ENCODE measurements at places on chromosomes 11 and 22.

DNA sequence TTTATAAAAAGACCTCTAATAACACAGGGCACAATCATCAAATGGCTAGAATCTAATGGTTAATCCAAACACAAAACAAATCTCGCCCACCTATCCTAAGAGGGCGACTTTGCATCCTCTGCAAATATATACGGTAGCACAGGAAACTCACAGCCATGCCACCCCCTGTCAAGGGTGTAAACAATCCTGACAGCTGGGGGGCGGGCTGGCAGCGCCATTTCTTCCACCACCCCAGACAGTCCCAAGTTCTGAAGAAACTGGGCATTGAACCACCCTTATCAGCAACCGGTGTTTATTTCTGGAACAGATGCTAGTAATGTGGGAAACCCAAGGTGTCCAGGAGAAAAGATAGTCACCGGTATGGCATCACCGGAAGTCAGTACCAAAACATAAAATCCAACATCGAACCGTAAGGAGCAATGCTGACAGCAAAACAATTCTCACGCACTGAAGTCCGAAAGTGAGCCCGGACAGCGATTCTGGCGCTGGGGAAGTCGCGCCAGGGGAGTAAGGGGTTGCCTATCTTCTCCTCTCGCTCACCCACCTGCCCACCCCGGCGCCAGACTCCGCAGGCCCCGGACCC, 825 bp downstream of the FBXO3 start:
- DNase-seq, result no peak

DNA sequence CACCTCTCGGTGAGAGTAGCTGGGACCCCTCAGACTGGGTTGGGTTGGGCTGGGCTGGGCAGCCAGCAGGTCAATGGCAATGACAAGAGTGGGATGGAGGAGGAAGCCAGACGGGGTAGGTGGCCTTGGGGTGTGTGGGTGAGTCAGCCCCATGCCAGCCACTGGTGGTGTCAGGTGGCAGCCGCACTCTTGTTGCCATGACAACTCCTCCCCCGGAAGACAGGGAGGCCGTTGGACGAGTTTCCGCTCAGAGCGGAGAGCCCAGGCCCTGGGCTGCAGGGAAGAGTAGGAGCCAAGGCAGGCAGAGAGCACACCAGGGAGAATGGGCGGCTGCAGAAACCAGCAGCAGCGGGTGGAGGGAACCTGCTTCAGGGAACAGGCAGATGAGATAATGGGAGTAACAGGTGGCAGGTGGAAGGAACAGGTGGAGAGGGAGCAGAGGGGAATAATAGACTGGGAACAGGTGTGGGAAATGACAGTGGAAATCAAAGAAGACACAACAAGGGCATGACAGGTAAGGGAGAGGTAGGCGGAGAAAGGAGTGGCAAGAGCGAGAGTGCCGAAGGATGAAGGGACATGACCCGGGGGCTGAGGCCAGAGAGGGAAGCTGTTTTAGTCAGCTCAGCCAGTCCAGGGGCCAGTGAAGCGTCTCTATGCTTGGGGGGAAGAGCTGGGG, 8.7 kb downstream of the SPTBN2 start:
- no peak for DNase-seq

DNA sequence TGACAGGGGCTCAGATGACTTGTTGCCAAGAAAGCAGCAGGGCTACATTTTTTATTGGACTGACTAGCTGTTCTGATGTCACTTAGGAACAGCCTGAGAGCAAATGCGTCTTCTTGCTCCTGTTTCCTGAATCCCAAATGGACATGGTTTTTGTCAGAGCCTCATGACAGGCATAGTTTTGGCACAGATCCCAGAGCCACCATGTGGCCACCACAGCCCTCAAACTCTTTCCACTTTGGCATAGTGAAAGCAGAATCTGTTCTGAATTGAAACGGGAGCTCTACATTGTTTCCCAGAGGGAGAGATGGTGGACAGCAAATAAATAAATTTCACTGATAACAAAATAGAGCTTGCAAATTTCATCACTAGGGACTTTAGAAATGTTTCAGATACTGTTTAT, 222.2 kb downstream of the C11orf87 start:
- DNase-seq, result no peak

GRCh38 chr11:3959015-3959902, 103.8 kb downstream of the STIM1 start:
- no peak for DNase-seq

- no peak for DNase-seq
Measured at GRCh38 chr11:114846416-114846791, 168.1 kb downstream of the NXPE2 start.

- no peak for DNase-seq
Measured at GRCh38 chr11:98060759-98061158, 960.0 kb upstream of the CNTN5 start.

GRCh38 chr11:12190511-12190910, 80.1 kb downstream of the MICAL2 start:
- no peak for DNase-seq

DNA sequence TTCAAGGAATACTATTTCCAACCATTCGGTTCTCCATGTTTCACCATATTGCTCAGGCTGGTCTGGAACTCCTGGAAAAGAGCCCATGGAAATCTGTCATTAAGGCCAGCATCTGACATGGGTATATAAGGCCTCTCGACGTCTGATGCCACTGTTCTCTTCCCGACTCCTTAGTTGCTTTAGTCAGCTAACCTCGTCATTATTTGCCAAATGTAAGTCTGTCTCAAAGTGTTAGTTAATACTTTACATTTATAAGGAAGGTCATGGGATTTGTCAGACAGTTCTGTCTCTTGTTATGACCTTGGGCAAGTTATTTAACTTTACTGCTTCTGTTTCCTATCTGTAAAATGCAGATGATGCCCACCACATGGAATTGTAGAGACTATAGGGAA, 1.6 kb downstream of the MRPL48 start:
- DNase-seq, result no peak

DNA sequence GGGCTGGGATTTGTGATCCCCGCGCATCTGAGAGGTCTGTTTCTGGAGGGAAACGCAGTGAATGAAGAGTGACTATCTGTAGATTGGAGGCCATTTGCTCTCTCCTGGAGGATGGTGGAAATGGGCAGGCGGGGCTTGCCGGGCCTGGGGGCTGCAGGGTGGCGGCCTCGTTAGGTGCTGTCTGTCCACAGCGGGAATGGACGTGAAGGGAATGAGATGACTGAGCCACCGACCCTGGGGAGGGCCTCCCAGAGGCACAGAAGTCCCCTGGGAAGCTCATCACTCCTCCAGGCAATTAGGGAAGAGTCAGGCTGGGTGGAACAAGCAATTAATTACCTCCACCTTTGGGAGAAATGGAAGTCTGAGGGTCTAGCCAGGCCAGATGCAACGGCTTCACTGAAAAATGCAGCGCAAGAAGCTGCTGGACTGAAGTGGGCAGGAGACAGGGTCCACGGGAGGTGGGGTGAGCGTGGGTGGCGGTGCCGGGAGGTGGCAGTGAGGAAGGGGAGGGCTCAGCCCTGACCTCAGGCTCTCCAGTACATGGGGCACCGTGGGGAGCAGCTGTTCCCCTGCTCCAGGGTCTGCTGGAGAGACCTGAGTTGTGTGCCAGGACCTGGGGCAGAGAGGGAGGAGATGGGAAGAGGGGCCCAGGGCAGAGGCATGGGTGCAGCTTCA, 524.5 kb downstream of the BRD1 start:
- DNase-seq, result no peak

DNA sequence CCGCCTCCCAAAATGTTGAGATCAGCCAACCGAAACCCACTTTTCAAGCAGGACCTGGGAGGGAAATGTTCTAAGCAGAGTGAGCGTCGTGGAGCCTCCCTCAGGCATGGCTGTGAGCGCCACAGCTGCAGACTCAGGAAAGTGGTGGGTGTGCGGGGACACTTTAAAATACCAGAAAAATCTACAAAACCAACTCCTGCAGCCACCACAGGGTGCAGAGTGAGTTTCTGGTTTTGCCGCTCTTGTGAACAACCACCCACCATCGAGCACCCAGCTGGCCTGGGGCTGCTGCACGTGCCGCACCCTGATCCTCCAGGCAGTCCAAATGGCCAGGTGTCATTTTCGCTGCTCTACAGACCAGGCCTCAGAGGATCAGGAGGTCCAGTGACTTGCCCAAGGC, 46.9 kb downstream of the CELSR1 start:
- DNase-seq, result no peak

- no peak for DNase-seq
Measured at GRCh38 chr11:115871161-115871760, 367.0 kb upstream of the CADM1 start.

- no peak for DNase-seq
Measured at GRCh38 chr11:66077927-66078326, 7.9 kb downstream of the PACS1 start.

- no peak for DNase-seq
Measured at GRCh38 chr11:17778956-17779860, 44.6 kb downstream of the KCNC1 start.

DNA sequence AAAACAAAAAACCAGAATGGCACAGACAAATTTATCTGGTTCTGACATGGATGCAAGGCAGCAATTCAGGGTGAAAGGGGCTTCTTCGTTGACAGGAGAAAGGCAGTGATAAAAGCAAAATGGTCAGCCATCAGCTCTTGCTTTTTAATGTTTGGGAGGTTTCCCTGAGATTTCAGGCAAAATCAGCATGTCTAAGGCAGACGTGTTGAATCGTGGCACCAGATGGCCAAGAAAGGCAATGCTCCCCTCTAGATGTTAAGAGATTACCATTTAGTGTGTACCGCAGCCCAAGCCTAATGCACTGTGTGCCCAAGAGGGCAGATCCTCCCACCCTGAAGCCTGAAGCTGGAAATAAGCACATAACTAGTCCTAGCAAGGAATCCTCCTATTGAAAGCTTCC, 88.8 kb upstream of the GALNT18 start:
- DNase-seq, result no peak

- DNase-seq, result no peak
Measured at GRCh38 chr11:63831326-63831725, 7.6 kb upstream of the MARK2 start.

GRCh38 chr11:63834535-63835157, 4.3 kb upstream of the MARK2 start:
- DNase-seq, result no peak

DNA sequence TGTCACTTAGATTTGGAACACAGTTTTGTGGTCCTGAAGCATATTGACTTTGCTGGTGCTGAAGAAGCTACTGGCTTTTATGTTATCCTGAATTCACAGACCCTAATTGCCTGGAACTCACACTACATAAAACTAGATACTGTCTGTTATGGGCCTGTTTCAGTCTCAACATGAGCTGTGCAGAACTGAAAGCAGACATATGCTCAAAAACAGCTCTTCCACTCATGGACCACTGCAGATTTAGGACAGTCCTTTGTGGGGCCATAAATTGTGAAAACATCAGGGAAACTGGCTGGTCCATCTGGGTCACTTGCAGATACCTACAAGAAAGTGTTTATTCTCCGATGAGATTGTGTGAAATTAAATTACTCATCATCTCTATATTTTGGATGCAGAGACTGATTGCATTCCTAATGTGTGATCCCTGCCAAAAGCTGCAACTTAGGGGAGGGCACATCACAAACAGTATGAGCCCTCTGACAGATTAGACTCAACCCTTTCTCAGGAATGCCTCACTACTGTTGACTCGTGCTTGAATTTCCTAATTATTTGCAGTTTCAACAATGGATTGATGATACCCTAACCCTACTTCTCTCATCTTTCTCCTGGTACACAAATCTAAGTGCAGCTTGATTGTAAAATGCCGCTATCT, 10.2 kb upstream of the CLNS1A start:
- DNase-seq, result no peak

DNA sequence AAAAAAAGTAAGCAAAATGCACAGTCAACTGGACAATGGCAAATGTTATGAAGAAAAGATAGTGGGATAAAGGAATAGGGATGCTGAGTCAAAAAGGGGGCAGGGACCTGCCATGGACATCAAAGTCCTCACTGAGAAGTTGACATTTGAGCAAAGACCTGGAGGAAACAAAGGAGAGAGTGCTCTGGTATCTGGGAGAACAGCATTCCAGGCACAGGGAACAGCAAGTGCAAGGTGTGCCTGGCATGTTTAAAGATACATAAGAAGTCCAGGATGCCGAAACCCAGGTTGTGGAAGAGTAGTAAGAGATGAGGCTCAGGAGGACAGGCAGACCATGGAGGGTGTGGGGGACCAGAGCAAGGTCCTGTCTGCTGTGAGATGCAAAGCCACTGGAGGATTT, 123.3 kb downstream of the RRAS2 start:
- DNase-seq, result no peak

- no peak for DNase-seq
Measured at GRCh38 chr22:50085211-50085972, at the start of gene MLC1. Gene MLC1 (minus strand): TSS chr22:50085426. CDS start chr22:50084902, 524 bp downstream.

- no peak for DNase-seq
Measured at GRCh38 chr11:33564856-33565453, 135.7 kb downstream of the C11orf91 start.

DNA sequence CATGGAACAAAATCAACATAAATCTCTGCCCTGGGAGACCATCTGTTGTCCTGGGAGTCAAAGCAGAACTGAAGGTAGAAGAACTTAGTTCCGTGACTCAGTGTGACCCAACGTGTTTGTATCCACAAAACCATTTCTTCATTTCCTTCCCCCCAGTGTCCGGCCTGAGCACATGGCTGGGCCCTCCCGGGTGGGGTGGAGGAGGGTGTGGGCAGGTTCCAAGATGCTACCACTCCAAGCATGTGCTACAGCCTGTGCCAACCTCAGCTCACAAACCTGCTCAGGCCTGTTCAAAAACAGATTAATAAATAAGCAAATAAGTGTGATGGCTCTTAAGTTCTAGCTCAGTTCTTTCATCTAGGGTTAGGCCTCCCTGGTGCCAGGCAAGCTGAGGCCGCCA, 55.3 kb downstream of the SHANK2 start:
- DNase-seq, result no peak

GRCh38 chr11:27933992-27934829, 173.7 kb downstream of the KIF18A start:
- DNase-seq, result no peak

GRCh38 chr11:45368697-45369096, 82.6 kb upstream of the SYT13 start:
- no peak for DNase-seq

- DNase-seq, result no peak
Measured at GRCh38 chr11:43557553-43558110, 122.9 kb upstream of the HSD17B12 start.

DNA sequence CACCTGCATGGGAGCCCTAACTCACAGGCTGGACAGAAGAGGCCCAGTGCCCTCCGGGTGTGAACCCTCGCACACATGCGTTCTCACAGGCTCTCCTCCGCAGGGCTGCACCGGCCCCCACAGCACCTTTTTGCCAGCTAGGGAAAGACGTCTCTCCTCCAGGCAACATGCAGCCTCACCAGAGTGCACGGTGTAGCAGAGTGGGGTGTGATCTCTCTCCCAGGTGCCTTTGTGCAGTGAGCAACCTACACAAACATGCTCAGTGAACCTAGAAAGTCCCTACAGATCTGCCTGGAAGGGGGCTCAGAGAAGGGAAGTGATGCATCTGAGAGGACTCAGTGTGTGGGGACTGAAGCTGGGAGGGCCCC, 3.7 kb upstream of the CARNS1 start:
- no peak for DNase-seq

GRCh38 chr11:116379185-116379828, 393.5 kb downstream of the BUD13 start:
- no peak for DNase-seq

Data from stimulated activated CD8-positive, alpha-beta memory T cell treated with anti-CD3 and anti-CD28 coated beads, Interleukin-4, amount 100 ng/mL, for 4 hours (primary cell).